RWPE1 (cell line): ENCODE measurements at places on chromosomes 12 and 14.
A peak's percentile ranks its signal among the peaks of the same experiment; 100 is the strongest.

DNA sequence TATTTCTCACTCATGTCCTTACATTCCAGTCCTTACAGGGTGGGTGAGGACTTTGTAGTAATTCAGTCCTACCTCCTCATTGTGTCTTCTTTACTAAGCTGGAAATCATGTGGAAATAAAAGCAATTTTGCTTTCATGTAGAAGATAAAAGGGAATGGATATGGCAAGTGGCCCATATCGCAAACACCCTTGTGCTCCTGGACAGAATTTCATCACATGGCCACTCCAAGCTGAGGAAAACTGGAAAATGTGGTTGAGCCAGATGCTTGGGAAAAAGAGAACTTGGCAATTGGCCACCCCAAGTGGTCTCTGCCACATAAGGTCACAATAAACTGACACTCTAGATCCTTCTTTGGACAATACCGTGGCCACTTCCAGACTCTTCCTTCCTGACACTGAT, 64.2 kb upstream of the IFNG-AS1 start:
- DNase-seq, result no peak

DNA sequence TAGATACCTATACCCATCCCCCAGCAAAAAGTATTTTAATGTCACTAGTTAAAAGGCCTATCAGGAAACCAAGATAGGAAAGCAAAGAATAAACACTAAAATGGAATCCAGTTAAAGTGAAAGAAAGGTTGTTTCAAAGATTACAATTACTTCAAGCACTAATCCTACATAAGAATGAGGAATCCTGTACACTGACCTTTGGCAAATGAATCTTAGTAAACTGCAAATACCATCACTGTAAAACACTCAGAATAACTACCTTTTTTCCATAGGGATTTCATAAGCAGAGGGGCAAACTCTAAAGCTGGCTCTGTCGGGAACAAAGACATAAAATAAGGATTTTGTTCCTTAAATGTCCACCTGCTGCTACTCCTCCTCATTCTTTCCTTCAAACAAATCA, 25.9 kb downstream of the CEP83 start:
- DNase-seq, result no peak

DNA sequence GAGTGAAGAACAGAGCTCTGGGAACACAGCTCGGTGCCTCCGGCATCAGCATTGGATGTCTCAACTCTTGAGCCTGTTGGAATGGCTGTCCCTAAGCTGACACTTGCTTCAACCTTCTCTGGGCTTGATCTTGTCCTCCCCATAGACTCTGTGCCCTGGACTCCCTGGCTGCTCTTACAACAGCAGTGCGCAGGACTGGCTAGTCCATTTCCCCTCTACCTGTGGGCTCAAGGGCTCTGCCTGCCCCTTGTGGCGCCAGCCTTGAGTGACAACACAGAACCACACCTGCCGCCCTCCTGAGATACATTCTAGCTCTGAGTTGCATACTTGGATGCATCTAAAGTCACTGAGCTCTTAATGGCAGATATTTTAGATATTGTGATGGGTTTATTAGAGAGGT, 6.2 kb downstream of the CRADD start:
- DNase-seq, result no peak

DNA sequence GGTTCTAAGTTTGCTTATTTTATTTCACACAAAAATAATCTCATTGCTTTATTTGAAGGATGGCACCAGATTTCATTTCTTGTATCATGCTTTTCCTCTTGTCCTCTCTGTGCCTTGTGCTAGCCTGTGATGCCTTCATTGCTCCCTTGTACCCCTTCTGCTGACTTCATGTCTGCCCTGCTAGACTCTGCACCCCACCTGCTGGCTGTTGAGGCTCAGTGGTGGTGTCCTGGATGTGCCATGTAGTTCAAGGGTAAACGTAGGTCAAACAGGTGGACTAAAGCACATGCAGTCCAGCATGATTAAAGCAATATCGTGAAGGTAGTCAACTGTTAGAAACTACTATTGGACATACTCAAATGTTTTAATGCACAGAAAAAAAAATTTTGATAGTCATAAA, 21.6 kb downstream of the MRPS35 start:
- DNase-seq, result no peak

- peak; percentile 16 for DNase-seq
Measured at GRCh38 chr12:79121486-79121885, 256.9 kb downstream of the SYT1 start.

- DNase-seq, result no peak
Measured at GRCh38 chr12:48758186-48758585, 30.7 kb downstream of the ADCY6 start.

DNA sequence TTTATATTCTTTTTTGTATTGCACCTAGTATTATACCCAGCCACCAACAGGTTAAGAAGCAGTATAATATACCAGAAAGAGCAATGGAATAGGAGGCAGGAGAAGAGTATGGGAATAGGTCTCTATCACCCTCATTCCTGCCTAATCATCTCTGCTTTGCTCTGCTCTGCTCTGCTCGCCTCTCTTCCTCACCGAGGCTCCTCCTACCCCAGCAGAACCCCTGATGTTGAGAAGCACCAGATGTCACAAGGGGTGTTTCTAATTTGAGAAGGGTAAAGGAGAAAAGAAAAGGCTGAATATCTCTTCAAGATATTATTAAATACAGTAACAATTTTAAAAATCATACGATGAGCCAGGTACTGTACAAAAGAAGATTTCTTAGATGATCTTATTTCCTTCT, 89.0 kb downstream of the STON2 start:
- DNase-seq, result no peak

DNA sequence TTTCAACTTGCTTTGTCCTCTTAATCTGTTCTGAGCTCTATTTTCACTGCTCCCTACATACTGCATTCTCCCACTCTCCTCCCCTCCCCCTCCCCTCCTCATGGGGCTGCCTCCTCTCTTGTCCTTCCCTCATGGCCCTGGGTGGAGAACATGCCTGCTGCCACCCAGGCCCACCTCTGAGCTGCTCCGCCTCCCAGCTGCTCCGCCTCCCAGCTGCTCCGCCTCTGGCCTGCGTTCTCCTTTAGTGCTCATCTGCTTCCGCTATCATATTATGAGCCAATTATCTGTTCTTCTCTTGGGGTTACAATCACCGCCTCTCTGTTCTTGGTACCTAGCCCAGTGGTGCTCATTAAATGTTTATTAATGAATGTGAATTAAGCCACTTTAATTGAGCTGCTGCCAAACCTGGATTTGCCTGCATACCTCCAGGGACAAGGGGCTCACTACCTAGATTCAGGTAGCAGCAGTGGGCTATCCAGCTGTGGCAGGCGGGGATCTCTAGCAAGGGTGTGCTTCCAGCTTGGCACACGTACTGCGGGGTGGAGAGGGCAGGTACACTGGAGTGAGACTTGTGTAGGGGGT, 32.0 kb upstream of the FAM181A start:
- no peak for DNase-seq

DNA sequence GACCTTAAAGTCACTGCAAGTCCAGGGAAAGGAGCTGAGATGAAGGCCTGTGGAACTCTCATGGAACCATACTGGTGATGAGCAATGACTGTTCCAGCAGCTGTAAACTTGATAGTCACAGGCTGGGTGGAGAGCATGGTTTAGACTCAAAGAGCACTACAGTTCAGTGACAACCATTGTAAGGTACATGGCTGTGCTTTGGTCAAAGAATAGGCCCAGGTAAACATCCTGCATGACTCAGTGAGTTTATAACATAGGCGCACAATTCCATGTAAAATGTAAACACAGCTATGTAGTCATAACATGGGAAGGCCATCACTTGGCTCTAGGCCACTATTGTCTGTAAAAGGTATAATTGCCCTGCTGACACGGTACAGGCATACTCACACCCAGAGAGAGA, 119.3 kb upstream of the FSCB start:
- DNase-seq, result no peak

DNA sequence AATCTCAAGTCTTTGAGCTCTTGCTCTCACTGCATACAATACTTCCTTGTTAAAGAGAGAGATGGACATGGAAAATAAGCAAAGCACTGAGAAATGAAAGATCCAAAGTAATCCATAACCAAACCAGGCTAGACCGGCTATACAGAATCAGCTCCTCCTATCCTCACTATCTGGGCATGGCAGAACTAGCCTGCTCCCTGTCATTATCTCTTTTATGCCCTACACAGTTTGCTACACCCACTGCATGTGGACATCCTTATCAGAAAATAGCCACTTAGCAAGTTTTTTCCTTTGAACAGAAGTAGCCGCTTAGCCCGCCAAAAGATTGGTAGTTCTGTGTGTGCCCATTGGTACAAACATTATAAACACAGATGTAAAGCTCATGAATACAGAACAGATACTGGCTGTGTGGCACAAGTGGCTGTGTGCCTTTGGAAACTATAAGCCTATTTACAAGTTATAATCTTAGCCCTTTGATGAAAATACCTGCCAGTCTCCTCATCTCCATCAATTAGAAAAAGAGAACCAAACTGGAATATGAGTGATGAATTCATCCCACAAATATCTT, 34.7 kb downstream of the SPTB start:
- DNase-seq, result no peak

GRCh38 chr12:981176-981828, 9.7 kb upstream of the ERC1 start:
- peak; percentile 25 for DNase-seq
